ENCODE measurements at places on chromosomes 7 and 10.

GRCh38 chr7:106523482-106523881, 137.5 kb downstream of the CCDC71L start:
- DNase-seq: no peak

DNA sequence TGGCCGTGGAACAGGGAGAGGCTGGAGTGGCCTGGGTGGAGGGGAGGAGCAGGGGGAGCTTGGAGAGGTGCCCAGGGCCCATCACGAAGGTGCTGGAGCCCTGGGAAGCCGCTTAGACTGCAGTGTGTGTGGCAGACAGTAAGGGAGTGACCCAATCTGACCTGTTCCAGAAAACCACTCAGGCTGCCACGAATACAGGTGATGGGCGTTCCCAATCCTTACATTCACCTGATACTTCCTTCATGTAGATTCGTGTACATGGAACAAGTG, 161.7 kb downstream of the SVIL start:
- no peak for DNase-seq

GRCh38 chr7:41385996-41386395, 316.9 kb downstream of the INHBA start:
- DNase-seq: no peak

- DNase-seq: no peak
Measured at GRCh38 chr10:91759581-91759986, 38.6 kb upstream of the TNKS2 start.

DNA sequence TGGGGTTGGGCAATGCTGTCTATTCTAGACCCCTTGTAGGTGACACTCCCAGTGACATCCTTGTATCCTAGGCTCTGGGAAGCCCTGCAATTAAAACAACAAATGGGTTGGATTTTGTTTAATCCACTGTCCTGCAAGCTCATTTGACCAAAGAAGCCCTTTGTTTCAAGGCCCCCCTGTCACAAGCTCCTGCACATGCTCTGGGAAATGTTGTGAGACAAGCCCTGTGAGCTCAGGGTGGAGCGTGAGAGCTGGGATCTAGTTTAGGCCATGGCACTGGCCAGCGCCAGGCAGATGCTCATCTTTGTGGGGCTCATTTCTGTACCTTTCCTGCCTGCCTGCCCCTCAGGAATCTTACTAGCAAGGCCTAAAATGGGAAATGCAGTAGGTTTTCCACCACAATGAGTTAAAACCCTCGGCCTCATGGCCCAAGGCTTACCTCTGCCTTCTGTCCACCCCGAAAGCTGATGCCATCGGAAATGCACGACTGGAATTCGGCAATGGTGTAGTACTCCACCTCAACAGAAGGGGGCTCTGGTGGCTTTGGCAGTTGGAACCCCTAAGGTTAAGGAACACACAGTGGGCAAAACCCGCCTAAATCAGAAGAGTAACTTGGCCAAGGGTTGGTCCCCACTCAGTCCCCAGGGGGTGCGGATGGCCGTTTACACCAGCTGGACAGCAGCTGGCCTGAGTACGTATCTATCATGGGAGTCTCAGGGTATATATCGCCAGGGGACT, 112.0 kb downstream of the NEURL1 start:
- no peak for DNase-seq

DNA sequence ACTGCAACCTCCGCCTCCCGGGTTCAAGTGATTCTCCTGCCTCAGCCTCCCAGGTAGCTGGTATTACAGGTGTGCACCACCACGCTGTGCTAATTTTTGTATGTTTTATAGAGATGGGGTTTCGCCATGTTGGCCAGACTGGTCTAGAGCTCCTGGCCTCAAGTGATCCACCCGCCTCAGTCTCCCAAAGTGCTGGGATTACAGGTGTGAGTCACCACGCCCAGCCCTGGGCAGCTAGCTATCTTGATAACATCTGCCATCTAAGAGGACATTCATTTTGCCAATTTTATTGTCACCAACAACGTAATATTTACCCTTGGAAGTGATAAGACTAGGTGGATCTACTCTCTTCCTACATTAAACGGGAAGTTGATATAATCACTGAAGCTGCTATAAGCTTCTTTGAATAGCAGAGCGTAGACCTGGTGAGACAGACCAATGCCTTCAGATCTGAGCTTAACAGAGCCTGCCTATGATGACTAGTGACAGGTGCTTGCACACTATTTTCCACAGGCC, 39.7 kb upstream of the SLC35B4 start:
- no peak for DNase-seq

DNA sequence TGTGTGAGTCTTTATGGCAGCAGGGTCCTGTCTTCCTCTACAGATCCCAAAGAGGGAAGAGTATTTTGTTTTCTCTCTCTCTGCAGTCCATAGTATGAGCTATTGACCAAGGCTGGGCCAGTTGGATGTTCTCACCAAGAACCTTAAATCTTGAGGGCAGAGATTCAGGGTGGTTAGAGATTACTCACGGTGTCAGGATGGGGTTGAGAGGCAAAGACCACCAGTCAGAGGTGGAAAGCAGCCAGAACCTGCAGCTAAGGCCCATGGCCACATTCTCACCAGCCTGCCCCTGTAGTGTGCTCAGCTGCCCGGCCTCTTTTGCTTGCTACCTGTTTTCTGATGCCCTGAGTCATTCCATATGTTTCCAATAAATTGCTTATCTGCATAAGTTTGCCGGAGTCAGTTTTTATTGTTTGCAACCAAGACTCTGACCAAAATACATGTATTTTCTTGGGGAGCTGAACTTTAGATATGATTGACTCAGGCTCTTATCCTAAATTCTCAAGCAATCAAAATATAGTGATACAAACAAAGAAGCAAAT, 67.0 kb downstream of the MAP3K8 start:
- DNase-seq: no peak

GRCh38 chr10:69558559-69558958, 14.7 kb downstream of the NEUROG3 start:
- DNase-seq: no peak

Measured in mesenteric fat pad (tissue), 1 donor.